ENCODE measurements at places on chromosomes 3 and 15.

DNA sequence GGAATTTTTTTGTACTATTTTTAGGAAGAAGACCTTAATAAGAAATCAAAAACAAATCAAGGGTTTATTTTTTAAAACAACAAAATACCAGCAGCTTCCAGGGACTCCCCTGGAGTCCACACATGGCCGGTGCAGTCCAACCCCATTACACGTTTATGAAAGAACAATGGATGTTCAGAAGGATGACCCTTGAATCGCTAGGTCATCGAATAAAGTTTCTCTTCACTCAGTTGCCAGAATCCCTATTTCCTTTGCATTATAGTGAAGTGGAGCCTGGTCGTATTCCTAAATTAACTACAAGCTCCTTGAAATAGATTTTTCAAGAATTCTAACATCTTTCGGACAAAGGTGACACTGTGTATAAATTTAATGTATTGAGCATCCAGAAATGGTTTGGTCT is 95.1 kb downstream of the BDH1 start:
- no peak for DNase-seq

- DNase-seq: no peak
Measured at GRCh38 chr15:80991421-80991820, 1.8 kb upstream of the MESD start.

DNA sequence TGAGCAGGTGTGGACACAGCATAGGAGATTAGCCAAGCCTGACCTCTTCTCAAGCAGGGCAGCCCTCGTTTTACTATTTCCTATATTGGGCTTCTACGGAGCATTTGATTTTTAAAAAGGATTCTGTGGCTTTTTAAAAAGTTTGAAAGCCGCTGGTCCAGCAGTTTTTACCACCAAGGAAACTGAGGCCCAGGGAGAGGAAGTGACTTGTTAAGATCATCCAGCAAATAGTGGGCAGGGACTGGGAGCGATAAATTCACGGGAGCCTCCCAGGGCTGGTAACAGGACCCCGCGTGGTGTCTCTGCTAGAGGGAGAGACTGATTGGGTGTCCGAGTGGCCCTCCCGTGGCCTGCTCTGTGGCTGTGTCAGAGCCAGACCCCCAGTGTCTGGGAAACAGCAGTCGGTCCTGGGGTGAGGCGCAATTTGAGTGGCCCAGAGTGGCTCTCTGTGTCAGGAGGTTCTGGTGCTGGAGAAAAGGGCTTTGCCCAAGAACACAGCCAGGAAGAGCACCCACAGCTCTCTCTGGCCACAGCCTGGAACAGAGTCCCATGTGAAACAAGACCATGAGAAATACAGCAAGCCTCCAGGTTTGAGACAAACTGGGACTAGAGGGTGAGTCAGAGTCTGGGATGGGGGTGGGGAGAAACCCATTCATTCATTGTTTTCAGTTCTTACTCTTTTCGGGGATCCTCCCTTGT is 4.2 kb downstream of the FURIN start:
- no peak for DNase-seq

GRCh38 chr3:139738697-139739096 is 60.9 kb upstream of the NMNAT3 start:
- no peak for DNase-seq

DNA sequence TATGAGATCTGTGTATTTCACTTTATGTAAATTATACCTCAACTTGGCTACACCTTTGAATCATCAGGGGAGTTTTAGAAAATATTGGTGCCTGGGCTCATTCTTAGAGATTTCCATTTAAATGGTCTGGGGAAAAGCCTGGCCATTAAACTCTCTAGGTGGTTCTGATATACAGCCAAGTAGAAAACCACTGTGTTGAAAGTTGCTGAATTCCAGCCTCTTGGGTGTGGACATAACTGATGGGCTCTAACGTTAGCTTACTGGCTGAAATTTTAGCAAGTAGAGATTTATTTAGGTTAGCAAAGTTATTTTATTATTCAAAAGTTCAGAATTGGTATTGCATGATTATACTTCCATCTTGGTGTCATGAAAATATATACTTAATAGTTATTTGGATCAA is 84.1 kb downstream of the ATG7 start:
- DNase-seq: no peak

DNA sequence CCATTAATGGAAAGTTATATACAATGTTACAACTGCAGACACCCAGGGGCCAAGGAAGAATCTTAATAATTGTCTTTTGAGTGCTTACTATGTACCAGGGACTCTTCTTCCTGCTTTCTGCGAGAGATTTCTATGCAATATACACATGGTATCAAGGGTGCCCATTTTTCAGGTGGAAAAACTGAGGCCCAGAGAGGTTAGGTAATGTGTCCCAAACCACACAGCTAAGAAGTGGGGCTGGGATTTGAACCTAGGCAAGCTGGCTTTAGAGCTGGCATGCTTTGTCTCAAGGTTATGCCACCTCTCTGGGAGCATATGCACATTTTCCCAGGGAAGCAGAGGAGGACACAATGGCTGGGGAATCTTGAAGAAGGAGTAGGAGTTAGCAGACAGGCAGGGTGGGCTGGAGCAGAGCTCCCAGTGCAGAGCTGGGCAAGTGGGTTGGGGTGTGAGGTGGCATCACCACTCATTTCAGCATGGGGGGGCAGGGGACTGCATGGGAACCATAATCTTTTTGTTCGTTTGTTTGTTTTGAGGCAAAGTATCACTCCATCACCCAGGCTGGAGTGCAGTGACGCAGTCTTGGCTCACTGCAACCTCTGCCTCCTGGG is 339.8 kb upstream of the LRRFIP2 start:
- no peak for DNase-seq

- DNase-seq: no peak
Measured at GRCh38 chr3:142929109-142929508, 34.4 kb downstream of the PAQR9 start.

DNA sequence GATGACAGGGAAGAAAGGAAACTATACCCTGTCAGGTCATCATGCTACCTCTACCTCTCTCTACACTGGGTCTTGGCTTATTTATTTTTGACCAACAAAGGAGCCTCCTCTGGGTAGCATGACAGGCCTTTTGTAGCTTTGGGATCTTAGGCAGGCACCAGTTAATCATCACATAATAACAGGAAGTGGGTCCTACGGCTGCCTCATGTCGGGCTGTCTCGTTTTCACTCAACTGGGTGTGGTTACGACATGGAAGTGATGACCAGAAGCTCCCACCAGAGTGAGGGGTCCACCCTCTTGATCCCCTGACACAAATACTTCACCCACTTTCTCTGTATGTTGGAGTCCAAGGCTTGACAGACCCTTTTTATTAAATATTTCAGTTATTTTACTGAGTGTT is 105.3 kb downstream of the CD47 start:
- no peak for DNase-seq

GRCh38 chr3:195070336-195070735 is 200.6 kb downstream of the XXYLT1 start:
- no peak for DNase-seq

DNA sequence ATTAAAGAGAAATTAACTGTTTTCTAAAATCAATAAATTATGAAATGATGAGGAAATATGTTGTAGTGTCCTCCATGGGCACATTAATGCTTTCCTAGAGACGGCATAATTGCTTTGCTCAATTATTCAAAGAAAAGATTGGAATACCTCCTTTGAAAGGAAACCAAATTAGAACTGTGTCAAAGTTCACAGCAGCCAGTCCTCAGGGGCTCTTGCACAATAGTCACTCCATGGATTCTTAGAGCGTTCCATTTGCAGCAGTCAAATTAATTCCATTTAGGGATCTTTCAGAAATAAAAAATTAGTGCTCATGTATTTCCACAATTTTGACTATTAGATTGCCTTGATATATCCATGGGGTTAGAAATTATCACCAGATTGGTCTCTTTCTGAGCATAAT is 841.6 kb upstream of the DPPA4 start:
- DNase-seq: no peak

DNA sequence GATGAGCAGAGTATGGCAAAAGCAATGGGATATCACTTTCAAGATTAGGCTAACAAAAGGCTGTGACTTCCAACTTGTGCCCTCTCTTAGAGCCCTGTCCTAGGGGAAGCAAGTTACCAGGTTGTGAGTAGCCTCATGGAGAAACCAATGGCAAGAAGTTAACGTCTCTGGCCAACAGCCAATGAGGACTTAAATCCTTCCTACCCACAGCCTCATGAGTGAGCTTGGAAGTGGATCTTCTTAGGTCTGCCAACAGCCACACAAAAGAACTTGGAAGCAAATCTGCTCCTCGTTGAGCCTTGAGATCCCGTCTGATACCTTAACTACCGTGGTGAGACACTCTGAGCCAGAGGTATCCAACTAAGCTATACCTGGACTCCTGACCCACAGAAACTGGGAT is 5.7 kb downstream of the NME9 start:
- DNase-seq: no peak

DNA sequence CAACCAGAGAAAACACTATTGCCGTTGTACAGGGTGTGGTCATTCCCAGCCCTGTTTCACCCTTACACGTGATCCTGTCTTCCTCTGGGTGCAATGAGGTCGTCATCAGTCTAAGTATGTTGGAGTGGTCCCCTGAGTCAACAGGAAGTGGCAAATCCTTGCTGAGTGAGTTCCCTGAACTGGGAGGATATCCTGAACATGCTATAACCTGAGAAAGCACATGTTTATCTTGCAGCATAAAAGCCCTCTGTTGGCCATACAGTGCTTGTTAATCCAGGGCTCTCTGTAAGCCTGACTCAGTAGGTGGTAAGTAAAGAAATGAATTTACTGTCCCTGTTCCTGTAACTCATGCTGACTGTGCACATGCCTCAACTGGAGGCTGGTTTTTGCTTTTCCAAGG is 477.8 kb upstream of the RGMA start:
- DNase-seq: no peak

Data from 8988T (cell line).